ENCODE measurements at places on chromosomes 5 and 9.
A peak's percentile ranks its signal among the peaks of the same experiment; 100 is the strongest.

- H3K27ac ChIP-seq: no peak overlapping the region
- H3K27me3 ChIP-seq: no peaks in the 10 kb centered on the region
- peak; percentile 25 for DNase-seq
- no peaks in the 10 kb centered on the region for H3K4me1 ChIP-seq
- no peak overlapping the region for H3K4me3 ChIP-seq
These were observed 223.4 kb upstream of the FAM174A start for GRCh38 chr5:100311806-100312205.

- DNase-seq: no peak
- peaks cover 36% of the 10 kb centered on the region for H3K4me1 ChIP-seq
- H3K27me3 ChIP-seq: no peaks in the 10 kb centered on the region
- H3K27ac ChIP-seq: no peak overlapping the region
- H3K36me3 ChIP-seq: peaks cover 23% of the 10 kb centered on the region
- no peak overlapping the region for H3K4me3 ChIP-seq
These were observed 11.0 kb downstream of the COL5A1 start for GRCh38 chr9:134652291-134653225.

GRCh38 chr5:148541054-148541835 is 113.1 kb downstream of the HTR4 start:
- no peaks in the 10 kb centered on the region for H3K4me1 ChIP-seq
- DNase-seq: no peak
- H3K4me3 ChIP-seq: no peak overlapping the region
- H3K36me3 ChIP-seq: no peaks in the 10 kb centered on the region
- no peak overlapping the region for H3K27ac ChIP-seq

- no peaks in the 10 kb centered on the region for H3K36me3 ChIP-seq
- no peak for DNase-seq
These were observed 4.8 kb upstream of the ABL1 start for GRCh38 chr9:130830231-130830760.
